ENCODE measurements at places on chromosomes 13 and 19.

- no peak for DNase-seq
Observed at GRCh38 chr13:105345730-105346129, 1189.7 kb downstream of the EFNB2 start.

DNA sequence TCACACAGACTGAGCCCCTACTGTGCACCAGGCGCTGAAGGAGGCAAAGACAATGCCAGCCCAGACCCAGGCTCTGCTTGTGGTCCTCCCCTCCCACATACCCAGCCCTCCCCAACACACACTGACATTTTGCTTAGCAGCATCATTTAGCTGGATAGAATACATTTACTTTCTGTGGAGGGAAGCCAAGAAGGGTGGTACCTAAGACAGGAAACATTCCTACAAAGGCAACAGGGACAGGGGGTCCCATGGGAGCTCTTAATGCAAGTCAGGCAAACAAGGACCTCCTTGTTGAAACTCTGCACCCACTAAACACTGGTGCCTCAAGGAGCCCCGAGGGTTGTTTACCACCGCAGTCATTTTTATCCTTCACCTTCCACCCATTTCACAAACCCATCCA, 77.0 kb upstream of the ZNF507 start:
- no peak for DNase-seq

DNA sequence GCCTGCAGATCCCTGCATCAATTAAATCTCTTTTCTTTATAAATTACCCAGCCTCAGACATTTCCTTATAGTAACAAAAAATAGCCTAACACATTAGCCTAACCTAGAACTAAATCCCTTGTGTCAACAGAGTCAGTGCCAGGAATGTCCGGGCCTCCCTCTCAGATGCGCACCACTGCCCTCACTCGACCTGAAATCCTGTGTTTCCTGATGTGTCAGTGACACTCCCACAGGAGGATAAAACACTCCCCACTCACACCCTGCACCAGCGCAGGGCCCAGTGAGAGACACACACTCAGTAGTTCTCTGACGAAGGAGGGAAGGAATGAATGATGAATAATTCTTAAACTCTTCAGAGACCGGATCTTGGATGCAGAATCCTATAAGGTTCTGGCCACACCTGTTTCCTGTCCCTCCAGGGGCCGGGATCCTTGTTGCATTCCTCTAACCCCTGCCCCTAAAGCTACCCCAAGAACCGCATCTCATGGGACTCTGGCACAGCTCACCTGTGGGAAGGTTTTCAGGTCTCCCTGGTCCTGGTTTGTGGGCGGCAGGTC, 3.1 kb downstream of the CEACAM3 start:
- DNase-seq: no peak

- no peak for DNase-seq
Observed at GRCh38 chr13:30725326-30726085, 9.8 kb upstream of the ALOX5AP start.

GRCh38 chr13:19268331-19268730, 86.7 kb upstream of the TUBA3C start:
- no peak for DNase-seq
